ENCODE measurements at places on chromosomes 7 and 10. TPM values are rescaled to one million over a fixed set of nuclear protein-coding genes. Genes with fewer than 3 reads are reported as not detected.

The TMEM140 gene
- 34.5 TPM for total RNA-seq

The GRID1 gene
- total RNA-seq = 1.5 TPM

The MAP3K8 gene
- total RNA-seq = 32.5 TPM

The CLDN4 gene
- total RNA-seq = 222 TPM

The GDF2 gene
- not detected for total RNA-seq

GRCh38 chr10:8023321-8023720 is 31.2 kb upstream of the GATA3 start:
- DNase-seq = no peak

DNA sequence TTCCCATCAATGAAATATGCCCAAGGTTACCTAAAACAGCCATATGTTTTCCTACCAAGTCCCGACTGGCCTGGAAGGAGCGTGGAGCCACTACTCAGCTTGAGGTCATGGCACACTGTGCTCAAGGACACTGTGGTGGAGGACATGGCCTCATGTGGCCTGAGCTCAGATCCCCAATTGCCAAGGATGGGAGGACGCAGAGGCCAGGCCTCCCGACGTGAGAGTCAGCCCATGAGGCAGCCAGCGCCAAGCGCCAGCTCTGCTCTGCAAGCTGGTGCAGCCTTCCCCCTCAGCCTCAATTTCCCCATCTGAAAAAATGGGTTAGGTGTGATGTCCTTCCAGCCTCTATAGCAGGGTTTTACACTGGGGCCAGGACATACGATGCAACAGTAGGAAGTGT is 302.6 kb downstream of the CALN1 start:
- no peak for DNase-seq

DNA sequence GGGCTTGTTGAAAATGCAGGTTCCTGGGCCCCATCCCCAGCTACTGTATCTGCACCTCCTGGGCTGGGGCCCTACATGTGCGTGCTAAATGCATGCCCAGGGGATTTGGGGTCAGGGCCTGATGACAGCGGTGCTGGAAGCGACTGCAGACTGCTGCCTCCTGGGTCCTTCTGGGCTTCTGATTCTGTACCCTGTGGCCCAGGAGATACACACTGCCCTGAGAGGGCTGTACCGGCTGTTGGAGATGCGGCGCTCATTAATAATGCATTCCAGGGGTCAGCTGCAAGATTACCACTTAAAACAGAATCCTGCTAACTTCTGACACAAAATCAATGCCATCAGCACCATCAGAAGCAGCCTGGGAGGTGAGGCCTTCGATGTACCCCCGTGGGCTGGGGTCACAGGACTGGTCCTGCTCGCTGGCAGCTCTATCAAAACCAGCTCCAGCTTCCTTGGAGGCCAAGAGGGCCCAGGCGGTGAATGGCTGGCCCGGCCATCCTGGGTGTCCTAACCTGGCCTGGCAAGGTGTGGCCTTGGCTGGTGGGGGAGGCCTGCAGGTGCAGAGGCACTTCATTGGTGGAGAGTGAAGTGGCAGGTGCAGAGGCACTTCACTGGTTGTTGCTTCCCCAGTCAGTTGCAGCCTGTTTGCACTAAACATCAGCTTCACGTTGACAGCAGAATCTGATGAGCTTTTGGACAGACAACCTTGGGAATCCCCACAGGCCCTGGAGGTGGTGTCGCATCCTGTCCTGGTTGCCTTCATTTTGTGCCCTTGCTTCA is 79.2 kb downstream of the GLRX3 start:
- DNase-seq = no peak
